ENCODE measurements at places on chromosomes 7 and 10.

DNA sequence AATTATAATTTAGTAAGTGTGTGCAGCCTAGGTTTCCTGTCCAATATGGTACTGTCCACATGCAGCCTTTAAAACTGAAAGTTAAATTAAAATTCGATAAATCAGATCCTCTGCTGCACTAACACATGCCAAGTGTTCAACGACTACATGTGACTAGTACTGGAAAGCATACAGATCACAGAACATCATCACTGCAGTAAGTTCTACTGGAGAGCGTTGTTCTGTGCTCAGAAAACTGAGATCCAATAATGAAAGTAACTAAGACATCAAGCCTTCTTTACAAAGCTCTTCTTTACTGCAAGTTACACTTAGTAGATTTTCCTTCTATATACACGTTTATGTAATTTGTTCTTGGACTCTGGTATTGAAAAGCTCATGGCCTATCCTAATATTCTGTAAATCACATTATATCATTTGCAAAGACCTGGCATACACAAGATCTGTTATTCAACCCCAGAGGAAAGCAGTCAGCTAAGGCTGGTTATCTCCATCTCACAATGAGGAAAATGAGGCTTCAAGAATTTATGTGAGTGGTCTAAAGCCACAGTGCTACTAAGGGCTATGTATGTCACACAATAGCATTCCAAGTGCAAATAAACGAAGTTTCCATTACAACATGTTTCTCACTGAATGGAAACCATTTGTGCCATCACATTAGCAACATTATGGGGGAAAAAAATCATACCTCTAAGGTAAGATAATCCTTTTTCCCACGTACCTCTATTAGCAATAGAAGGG is 77.6 kb downstream of the VPS41 start:
- DNase-seq: peak; percentile 42

DNA sequence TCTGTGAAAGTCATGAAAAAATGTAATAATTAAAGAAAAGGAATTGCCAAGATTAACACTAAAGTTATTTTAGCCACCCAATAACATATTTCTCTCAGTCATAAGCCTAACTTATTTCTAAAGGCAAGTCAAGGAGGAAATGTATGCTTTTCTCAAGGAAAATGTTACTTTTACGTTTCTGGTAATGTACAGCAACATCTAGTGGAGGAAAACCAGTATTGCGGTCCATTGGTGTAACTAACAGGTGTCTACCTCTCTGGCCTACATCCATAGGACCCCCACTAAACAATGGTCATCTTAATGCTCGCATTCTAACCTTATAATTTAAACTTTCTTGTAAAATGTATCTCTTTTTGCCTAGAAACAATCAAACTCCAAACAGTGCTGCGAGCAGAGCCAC is 437.5 kb downstream of the KIF20B start:
- no peak for DNase-seq

GRCh38 chr7:139829775-139830117 is 682 bp downstream of the TBXAS1 start:
- no peak for DNase-seq

GRCh38 chr10:15460661-15461060 is 89.6 kb upstream of the FAM171A1 start:
- DNase-seq: peak; percentile 21

DNA sequence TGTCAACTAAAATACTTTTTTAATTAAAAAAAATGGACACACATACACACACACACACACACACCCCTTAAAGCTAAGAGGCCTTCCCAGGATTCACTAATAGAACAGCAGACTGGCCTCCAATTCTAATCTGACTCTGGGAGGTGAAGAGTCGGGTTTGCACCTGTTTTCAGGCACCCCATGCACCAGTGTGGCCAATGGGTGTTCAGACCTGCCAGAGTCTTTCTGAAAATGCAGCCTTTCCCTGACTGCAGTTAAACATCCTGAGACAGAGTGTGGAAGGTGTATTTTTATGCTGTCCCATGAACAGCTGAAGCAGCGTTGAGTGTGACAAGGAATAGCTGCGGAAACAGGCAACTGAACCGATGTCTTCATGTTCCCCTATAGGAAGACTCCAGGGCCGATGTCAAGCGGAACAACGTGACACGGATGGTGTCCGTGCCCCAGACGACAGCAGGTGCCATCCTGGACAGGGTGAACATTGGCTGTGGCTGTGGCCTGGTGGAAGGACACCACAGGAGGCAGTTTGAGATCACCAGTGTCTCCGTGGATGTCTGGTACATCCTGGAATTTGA is 74.6 kb upstream of the LYZL2 start:
- DNase-seq: no peak

DNA sequence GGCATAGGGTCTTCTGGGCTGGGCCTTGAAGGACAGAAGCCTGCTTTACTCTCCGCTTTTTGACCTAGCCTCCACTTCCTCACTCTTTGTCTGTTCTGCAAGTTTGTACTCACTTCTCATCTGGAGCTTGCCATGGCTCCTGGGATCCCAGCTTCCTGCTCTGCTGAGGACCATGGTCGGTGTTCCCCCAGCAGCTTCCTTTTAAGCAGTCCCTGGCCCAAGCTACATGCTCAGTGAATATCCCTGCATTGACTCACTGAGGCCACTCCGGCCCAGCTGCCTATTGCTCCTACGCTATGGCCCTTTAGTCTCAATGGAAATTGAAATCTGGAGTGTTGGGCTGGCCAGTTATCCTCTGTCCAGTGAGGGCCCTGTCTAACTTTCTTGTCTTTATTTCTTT is 427.7 kb downstream of the RPS24 start:
- DNase-seq: no peak

GRCh38 chr10:385571-386300 is 250.5 kb downstream of the ZMYND11 start:
- DNase-seq: no peak

GRCh38 chr7:93830141-93830925 is 60.2 kb downstream of the TFPI2 start:
- DNase-seq: no peak

DNA sequence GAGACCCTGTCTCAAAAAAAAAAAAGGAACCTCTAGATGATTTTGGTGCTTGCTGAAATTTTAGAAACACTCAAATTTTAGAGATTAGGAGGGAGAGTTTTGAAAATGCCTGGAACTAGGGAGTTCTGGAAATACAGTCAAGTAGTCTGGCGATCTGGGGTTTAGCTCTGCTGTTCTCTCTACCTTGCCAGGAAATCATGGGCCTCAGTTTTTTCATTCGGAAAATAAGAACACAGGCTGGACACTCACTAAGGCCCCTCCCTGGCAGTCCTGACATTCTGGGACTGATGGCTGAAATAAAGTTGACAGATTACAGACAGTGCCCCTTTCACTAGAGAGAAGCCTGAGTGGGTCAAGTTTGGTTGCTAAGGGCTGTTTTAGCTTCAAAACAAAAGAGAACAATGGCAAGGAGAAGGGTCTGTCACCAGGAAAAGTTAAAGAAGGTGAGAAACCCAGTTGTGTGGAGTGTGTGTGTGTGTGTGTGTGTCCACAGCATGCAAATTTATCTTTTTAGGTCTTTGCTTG is 25.0 kb upstream of the CALN1 start:
- DNase-seq: no peak

DNA sequence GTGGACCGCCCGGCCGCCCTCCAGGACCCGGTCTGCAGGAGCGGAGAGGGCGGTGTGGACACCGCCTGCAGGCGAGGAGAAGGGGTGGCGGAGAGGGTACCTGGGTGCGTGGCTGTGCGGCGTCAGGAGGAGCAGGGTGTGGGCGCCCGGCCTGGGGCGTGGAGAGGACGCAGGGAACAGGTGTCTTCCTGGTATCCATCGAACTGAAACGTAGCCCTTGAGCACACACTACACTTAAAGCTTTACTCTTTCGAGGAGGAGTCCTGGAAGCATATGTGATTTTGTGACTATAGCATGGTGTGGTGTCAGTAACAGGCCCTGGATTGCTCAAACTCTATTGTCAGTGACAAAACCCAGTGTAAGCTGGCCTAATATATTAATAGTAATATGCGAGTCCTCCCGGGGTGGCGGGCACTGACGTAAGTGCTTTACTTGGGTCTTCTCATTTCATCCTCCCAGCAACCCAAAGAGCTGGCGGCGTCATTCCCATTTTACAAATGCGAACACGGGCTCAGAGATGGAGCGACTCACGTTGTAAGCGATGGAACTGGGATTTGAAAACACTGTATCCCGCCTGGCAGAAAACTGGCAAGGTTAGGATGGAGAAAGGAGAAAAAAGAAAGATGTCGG is 508 bp upstream of the TECPR1 start:
- no peak for DNase-seq

- DNase-seq: no peak
These were observed 271.7 kb downstream of the ANKRD7 start for GRCh38 chr7:118496138-118496644.

- DNase-seq: no peak
These were observed 4.2 kb downstream of the NOS3 start for GRCh38 chr7:150994838-150995510.

GRCh38 chr10:100158044-100158805 is 27.6 kb downstream of the ERLIN1 start:
- DNase-seq: no peak

DNA sequence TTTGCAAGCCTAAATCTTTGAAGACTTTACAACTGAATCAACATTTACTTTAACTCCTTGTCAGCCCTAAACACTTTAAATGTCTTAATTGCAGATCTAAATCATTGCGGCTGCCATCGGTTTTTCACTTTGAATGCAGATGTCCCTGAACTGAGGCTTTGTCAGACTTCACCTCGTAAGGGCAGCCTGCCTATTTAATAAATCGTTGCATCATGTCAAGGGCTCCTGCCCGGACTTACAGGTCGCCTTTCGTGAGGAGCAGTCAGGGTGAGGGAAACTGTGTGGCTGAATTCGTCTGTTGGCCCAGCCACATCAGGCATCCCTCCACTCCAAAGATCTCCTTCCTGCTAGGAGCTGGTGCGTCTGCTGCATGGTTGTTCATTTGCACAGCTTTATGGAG is 368.2 kb upstream of the NPVF start:
- DNase-seq: no peak

All from GM03348 (cell line).